HFFc6 (cell line): ENCODE measurements at places on chromosomes 1 and 21. TPM values are rescaled to one million over a fixed set of nuclear protein-coding genes. Genes with fewer than 3 reads are reported as not detected.

The FAM229A gene
- total RNA-seq: 1.3 to 2.3 TPM (median 2.0 TPM) in 3 replicates

The DMRTA2 gene
- total RNA-seq: not detected in 3 replicates

The CRYAA gene
- not detected in 3 replicates for total RNA-seq

The FABP3 gene
- total RNA-seq: 1.4 to 4.8 TPM (median 1.8 TPM) in 3 replicates

The CFH gene
- total RNA-seq: 21.2 to 23.2 TPM (median 22.7 TPM) in 3 replicates

The SELL gene
- 0.28 TPM in 1 of 2 replicates, not detected in the other for total RNA-seq

DNA sequence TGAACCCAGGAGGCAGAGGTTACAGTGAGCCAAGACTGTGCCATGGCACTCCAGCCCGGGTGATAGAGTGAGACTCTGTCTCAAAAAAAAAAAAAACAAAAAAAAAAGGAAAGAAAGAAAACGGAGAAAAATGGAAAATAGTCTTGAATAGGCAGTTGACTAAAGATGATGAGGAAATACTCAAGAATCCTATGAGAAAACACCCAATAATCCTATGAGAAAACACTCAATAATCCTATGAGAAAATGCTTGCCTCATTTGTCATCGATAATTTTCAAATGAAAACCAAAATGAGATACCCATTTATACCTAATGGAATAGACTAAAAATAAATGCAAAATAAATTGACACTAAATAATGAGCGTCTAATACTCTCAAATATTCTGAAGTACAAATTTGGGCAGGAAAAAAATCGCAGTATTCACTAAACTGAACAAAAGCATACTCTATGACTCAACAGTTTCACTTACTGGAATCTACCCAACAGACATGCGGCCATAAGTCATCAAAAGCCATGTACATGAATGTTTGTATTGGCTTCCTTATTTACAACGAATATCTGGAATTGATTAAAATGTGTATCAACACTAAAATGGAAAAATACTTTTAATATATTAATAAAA is 733.9 kb upstream of the CHRM3 start:
- no peaks in the 10 kb centered on the region for H3K27me3 ChIP-seq
- H3K4me3 ChIP-seq: peak overlapping the region; percentile 80
- peak overlapping the region; percentile 82 for H3K27ac ChIP-seq
- H3K36me3 ChIP-seq: no peaks in the 10 kb centered on the region

GRCh38 chr1:175768610-175769009 is 25.2 kb upstream of the TNR start:
- no peak overlapping the region for H3K27ac ChIP-seq
- H3K27me3 ChIP-seq: peaks cover 1% of the 10 kb centered on the region; the same call in 1 of the 2 replicates
- no peaks in the 10 kb centered on the region for H3K4me1 ChIP-seq
- peaks cover 5% of the 10 kb centered on the region; the same call in 1 of the 2 replicates for H3K36me3 ChIP-seq
- no peak for DNase-seq

GRCh38 chr1:4045397-4046010 is 145.4 kb upstream of the C1orf174 start:
- no peak for DNase-seq
- H3K4me3 ChIP-seq: no peak overlapping the region
- H3K36me3 ChIP-seq: peaks cover 10% of the 10 kb centered on the region; the same call in 1 of the 2 replicates
- H3K27me3 ChIP-seq: peaks cover 2% of the 10 kb centered on the region

GRCh38 chr1:36096500-36097432 is 8.1 kb downstream of the ADPRS start:
- peaks cover 3% of the 10 kb centered on the region; the same call in 1 of the 2 replicates for H3K27me3 ChIP-seq
- peaks cover 24% of the 10 kb centered on the region for H3K4me1 ChIP-seq
- H3K36me3 ChIP-seq: no peaks in the 10 kb centered on the region
- DNase-seq: peak; percentile 23
- H3K27ac ChIP-seq: no peak overlapping the region

- no peak for DNase-seq
- no peak overlapping the region for H3K4me3 ChIP-seq
- no peak overlapping the region for H3K27ac ChIP-seq
- peaks cover 23% of the 10 kb centered on the region for H3K4me1 ChIP-seq
- H3K36me3 ChIP-seq: peaks cover 48% of the 10 kb centered on the region
These were observed 175.3 kb downstream of the GALNT2 start for GRCh38 chr1:230242326-230242725.

GRCh38 chr1:32783851-32784250 is 33.3 kb downstream of the YARS1 start:
- H3K4me1 ChIP-seq: no peaks in the 10 kb centered on the region
- no peak overlapping the region for H3K4me3 ChIP-seq
- H3K27me3 ChIP-seq: no peaks in the 10 kb centered on the region
- no peak for DNase-seq

- H3K4me3 ChIP-seq: no peak overlapping the region
- no peak for DNase-seq
- H3K36me3 ChIP-seq: peaks cover 21% of the 10 kb centered on the region
These were observed 12.2 kb downstream of the NAV1 start for GRCh38 chr1:201551096-201551495.

DNA sequence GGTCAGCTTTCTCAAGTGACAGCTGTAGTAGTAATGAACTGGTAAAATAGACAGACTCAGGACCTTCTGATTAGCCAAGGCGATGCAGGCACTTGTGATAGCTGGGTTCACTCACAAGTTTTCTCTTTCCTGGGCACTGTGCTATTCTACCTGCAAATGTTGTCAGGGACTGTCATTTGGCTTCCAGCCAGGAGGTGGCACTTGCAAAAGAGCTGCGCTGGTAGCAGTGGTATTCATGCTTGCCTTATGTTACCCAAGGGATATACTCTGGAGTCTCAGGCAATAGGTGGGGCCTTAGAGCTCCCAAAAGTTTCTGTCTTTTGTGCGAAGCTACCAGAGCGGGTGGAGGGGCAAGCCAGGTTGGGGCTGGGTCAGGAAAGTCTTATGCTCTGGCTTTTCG is 23.5 kb downstream of the IFI44 start:
- no peak for DNase-seq
- H3K36me3 ChIP-seq: no peaks in the 10 kb centered on the region
- H3K27me3 ChIP-seq: no peaks in the 10 kb centered on the region; the same call in 1 of the 2 replicates
- H3K4me3 ChIP-seq: no peak overlapping the region
